ENCODE measurements at places on chromosomes 12 and 14.

DNA sequence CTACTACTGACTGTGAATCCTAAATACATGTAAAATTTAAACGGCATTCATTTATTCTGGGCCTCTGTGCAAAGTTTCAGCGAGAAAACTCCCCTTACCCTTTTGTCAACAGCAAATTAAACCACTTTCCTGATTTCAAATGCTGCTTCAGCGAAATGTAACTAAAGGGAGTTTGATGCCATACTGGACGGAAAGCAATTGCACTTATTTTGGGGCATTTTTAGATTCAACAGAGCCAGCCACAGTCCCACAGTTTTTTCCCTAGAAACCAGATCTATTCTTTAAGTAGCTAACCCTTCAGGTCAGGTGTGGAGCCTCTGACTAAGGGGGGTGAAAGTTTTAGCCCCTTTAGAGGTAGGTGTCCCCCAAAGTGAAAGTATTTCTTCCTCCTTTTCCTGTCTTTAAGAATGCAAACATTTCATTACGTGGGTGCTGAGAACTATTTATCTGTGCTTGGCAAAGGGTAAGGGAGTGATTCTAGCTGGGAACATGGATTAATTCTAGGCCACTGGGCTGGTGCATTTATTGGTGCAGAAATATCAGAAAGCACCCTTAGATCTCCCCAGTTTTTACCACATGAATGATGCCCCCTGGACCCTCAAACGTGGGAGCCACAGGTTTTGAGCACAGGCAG, 72.7 kb downstream of the SPTB start:
- no peak for DNase-seq

DNA sequence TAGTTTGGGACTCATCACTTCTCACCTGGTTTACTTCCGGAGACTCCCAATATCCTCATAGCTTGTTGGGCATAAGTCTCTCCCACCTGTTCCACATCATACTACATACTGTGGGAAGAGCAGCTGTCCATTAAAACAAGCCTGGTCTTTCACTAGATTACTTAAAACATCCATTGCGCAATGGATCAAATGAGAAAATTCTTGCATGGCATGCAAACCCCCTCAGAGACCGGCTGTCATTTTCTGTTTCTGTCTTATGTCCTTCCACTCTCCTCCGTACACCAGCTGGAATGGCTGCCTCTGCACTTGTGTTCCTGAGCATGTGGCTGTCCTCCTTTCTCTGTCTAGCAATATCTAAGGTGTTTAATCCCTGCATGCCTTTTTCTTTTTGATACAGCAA, 265.6 kb downstream of the TMEM117 start:
- no peak for DNase-seq

DNA sequence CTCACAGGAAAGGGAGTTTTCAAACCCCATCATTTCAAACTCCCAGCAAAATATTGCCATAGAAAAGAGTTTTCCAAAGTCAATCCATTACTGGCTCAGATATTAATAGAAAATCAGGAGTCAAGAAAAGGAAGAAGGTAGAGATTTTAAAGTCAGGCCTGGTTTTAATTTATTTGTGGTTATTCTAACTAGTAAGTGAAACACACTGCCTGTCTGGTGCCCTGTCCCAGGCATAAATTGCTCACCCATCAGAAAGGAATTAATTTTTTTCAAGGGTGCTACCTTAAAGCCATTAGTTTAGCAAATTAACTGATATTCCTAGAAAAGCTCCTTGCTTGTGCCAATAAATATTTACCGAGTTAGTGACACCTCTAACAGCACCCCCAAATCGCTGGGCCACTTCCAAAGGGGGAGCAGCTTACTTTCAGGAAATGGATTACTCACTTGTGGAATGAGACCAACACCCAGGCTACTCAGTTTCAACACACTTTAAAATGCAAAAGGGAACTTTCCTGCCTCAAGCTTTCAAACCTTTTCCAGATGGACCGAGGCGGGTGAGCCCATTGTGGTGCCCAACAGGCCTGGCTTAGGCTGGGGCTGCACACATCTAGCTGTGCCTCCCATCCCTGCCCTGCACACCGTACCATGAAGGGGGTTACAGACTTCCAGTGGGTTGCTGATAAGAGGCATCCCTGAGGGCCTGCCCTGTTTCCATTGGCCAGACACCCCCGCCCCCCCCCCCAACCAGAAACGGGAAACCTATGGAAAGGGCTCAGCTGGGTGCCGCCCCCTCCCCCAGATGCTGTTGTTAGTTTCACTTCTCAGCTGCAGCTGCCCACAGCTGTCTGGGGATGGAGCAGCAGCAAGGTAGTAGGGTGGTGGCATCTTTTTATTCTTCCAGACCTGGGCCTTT, 117.2 kb downstream of the SAMD4A start:
- no peak for DNase-seq

DNA sequence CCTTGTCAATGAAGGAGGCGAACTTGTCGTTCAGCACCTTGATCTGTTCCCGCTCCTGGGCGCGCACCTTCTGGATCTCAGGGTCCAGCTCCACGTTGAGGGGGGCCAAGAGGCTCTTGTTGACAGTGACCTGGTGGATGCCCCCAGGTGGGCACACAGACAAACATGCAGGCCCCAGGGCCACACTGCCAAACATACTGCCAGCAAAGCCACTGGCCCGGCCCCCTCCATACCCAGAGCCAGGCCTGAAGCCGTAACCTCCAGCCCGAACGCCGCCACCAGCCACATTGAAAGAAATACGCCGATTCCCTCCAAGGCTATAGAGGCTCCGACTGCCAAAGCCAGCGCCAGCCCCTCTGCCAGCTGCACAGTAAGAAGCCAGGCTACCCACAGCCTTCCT, 337 bp downstream of the KRT74 start:
- DNase-seq: no peak

GRCh38 chr12:61044766-61045165, 1215.4 kb upstream of the USP15 start:
- DNase-seq: no peak

Measured in activated T-cell treated with anti-CD3 and anti-CD28 coated beads for 1 hour (primary cell).